ENCODE measurements at places on chromosomes 1 and 21. TPM values are rescaled to one million over a fixed set of nuclear protein-coding genes. Genes with fewer than 3 reads are reported as not detected.
A peak's percentile ranks its signal among the peaks of the same experiment; 100 is the strongest.

Gene TNFRSF18
- total RNA-seq: not detected

DNA sequence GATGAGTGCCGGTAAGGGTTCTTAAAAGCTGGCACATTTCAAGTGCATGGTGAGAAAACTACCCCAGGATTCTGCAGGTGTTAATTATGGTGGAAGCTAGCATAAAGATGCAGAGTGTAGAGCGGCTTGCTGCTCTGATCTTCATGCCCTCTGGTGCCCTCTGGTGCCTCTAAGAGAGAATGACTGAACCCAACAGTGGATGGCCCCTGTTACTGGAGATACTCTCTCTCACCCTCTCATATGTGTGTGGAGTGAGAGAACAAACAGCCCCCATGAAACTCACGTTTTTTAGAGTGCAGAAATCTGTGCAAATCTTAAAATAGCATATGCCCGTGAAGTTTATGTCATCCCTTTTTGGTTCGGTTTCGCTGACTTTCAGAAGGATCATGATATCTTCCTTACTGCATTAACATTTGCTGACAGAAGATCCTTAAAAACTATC lies 90.0 kb downstream of the GRIK1 start:
- no peak for DNase-seq
- H3K27ac ChIP-seq: no peak overlapping the region
- peaks cover 3% of the 10 kb centered on the region for H3K27me3 ChIP-seq
- H3K4me1 ChIP-seq: peaks cover 3% of the 10 kb centered on the region
- no peak overlapping the region for H3K4me3 ChIP-seq

Gene MMP23B
- 4.8 TPM for total RNA-seq

DNA sequence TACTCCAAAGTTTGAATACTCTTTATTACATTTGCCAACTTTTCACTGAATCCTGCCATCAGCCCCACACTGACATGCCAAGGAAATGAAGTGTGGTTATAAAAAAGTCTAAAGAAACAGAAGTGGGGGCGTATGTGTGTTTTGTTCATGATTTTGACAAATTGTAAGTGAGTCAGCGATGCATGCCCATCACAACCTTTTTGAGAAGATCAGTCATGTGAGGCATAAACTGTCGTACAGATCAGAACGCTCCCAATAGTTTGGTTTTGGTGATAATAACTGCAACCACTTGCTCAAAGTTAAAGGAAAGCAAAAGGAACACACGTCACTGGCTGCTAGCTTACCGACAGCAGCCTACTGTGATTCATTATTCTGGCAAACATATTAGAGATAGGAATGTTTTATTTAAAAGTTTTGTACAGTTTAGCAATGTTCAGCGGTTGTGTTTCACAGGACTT lies 95.6 kb downstream of the RGS2 start:
- peaks cover 2% of the 10 kb centered on the region for H3K27me3 ChIP-seq
- H3K27ac ChIP-seq: no peak overlapping the region
- H3K36me3 ChIP-seq: no peaks in the 10 kb centered on the region

- H3K36me3 ChIP-seq: no peaks in the 10 kb centered on the region
- H3K27me3 ChIP-seq: no peaks in the 10 kb centered on the region
- H3K4me3 ChIP-seq: no peak overlapping the region
- H3K4me1 ChIP-seq: no peaks in the 10 kb centered on the region
- no peak overlapping the region for H3K27ac ChIP-seq
These were observed 148.3 kb downstream of the MATN1 start for GRCh38 chr1:30575066-30575465.

DNA sequence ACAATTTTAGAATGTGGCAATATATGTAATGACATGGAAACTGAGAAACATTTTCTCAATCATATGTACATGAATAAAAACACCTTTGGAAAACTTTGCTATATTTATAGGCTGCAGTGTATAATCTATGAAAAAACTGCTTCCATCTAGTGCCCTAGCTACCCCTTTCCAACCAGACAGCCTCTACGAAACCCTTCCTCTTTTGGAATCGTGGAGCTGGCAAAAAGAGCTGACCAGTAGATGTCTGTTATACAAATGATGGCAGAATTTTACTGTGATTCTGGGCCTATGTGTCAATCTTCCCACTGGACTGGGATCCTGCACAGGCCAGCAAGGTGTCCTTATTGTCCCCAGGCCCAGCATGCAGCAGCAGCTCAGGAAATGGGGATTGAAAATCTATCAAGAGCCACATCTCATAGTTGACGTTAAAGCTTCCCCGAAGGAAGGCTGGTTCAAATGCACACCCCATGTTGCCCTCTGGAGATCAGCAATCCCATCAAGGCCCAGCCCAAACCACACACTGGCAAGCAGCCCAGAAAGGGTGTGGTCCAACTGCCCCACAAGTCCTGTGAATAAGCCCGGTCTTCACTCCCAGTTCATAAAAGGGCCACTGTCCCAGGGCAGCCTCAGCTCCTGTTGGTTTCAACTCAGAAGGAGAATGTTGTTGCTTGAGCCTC lies 8.8 kb upstream of the FAM20B start:
- H3K4me1 ChIP-seq: peaks cover 32% of the 10 kb centered on the region
- H3K4me3 ChIP-seq: no peak overlapping the region
- H3K27me3 ChIP-seq: no peaks in the 10 kb centered on the region
- no peaks in the 10 kb centered on the region for H3K36me3 ChIP-seq
- DNase-seq: peak; percentile 93

- DNase-seq: no peak
- no peaks in the 10 kb centered on the region for H3K4me1 ChIP-seq
- H3K27ac ChIP-seq: no peak overlapping the region
- H3K36me3 ChIP-seq: no peaks in the 10 kb centered on the region
- peaks cover 30% of the 10 kb centered on the region for H3K27me3 ChIP-seq
These were observed 36.6 kb downstream of the GJA5 start for GRCh38 chr1:147723691-147724323.

- peak overlapping the region; percentile 97 for H3K27ac ChIP-seq
- no peak overlapping the region for H3K4me3 ChIP-seq
- DNase-seq: no peak
- peaks cover 34% of the 10 kb centered on the region for H3K4me1 ChIP-seq
These were observed 20.2 kb downstream of the DPT start for GRCh38 chr1:168708698-168709404.

Gene OPRD1
- total RNA-seq: 0.27 TPM

Gene ERG
- 11.0 TPM for total RNA-seq

Gene PIK3CD
- 14.6 TPM for total RNA-seq

GRCh38 chr1:21659099-21659923 lies 9.8 kb downstream of the RAP1GAP start:
- H3K36me3 ChIP-seq: no peaks in the 10 kb centered on the region
- H3K27ac ChIP-seq: no peak overlapping the region

DNA sequence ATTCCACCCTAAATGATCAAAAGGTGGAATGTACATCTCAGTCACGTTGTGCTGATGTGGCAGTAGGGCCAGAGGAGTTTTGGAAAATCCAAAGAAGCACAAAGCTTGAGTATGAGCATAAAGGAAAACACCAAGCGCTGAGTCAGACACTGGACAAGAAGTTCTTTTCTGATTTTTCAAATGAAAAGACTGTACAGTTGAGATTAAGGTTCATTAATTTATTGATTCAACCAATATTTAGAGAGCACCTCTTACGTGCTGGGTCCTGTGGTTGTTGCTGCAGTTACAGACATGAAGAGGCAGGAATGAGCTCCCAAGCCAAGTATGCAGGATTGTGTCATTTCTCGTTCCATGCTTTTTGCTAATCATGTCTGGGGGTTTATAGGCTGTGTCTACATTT lies 28.9 kb upstream of the APP start:
- DNase-seq: no peak
- no peak overlapping the region for H3K4me3 ChIP-seq
- H3K4me1 ChIP-seq: no peaks in the 10 kb centered on the region
- H3K27me3 ChIP-seq: peaks cover 9% of the 10 kb centered on the region

Gene RPE65
- total RNA-seq: not detected

- peaks cover 9% of the 10 kb centered on the region for H3K4me1 ChIP-seq
- no peak overlapping the region for H3K4me3 ChIP-seq
- peaks cover 17% of the 10 kb centered on the region for H3K27me3 ChIP-seq
These were observed 24.2 kb upstream of the KLHDC8A start for GRCh38 chr1:205380882-205381281.

GRCh38 chr1:46554236-46554596 lies 2.8 kb upstream of the KNCN start:
- no peak overlapping the region for H3K4me3 ChIP-seq
- peaks cover 9% of the 10 kb centered on the region for H3K36me3 ChIP-seq
- no peak for DNase-seq
- no peak overlapping the region for H3K27ac ChIP-seq

- peaks cover 40% of the 10 kb centered on the region for H3K4me1 ChIP-seq
- H3K4me3 ChIP-seq: no peak overlapping the region
- DNase-seq: no peak
- H3K36me3 ChIP-seq: peaks cover 2% of the 10 kb centered on the region
- H3K27ac ChIP-seq: no peak overlapping the region
These were observed 81.6 kb upstream of the KCNE2 start for GRCh38 chr21:34282223-34282622.

Gene DNASE2B
- not detected for total RNA-seq

- no peak overlapping the region for H3K4me3 ChIP-seq
- H3K4me1 ChIP-seq: peaks cover 13% of the 10 kb centered on the region
- no peak for DNase-seq
- H3K36me3 ChIP-seq: peaks cover 7% of the 10 kb centered on the region
These were observed 48.9 kb upstream of the IVNS1ABP start for GRCh38 chr1:185365951-185366350.

DNA sequence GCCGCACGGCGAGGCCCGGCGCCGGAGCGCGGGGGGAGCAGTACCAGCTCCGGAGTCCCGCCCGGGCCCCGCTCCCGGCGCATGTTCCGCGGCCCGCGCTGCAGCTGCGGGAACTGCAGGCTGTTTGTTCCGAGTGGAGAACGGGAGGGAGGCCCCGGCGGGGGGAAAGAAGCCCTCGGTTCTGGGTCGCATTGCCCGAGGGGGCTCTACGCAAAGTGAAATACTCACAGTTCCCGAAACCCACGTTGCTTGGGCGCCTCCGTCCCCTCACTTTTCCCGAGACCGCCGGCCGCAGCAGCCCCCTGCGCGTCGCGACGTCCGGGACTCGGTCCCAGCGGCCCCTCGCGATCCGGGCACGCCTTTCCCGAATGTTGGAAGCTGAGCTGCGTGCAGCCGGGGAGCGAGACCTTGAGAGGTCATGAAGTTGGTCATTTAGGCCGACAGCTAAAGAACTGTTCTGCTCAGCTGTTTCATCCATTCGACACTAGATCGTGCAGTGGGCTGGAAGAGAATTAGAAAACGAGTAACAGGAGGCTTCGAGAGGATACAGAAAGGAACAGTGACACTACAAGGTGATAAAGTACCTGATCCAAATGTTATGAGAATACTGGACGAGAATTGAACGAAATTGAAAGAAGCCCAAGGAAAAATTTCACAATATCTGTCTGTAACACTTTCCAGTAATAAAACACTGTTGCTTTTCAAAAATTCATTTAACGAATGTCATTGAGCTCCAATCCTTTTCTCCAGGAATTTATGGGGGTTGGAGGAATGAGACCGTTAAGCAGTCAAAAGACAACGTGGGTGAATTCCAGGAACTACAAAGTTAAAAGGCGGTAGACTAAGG lies 657 bp upstream of the LIN9 start:
- H3K27ac ChIP-seq: peak overlapping the region; percentile 15

GRCh38 chr1:228827019-228827418 lies 91.7 kb downstream of the RHOU start:
- peaks cover 12% of the 10 kb centered on the region for H3K27me3 ChIP-seq
- H3K4me1 ChIP-seq: peaks cover 13% of the 10 kb centered on the region
- H3K27ac ChIP-seq: no peak overlapping the region
- no peak overlapping the region for H3K4me3 ChIP-seq

DNA sequence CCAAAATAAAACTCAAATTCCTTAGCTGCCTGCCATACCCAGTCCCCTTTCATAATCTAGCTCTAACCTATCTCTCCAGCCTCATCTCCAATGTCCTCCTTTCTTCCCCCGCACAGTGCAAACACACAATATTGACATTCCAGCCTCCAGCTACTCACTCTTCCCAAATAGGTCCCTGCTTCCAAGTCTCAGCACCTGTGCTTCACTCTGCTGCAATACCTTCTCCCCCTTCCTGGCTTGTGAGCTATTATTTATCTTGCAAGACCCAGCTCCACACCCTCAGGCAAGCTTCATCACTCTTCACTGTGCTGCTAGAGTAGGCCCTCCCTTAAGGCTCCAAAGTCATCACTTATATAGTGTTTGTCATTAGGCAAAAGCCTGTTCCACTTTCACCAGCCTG lies 9.7 kb downstream of the PLPP3 start:
- H3K4me3 ChIP-seq: no peak overlapping the region
- H3K27ac ChIP-seq: no peak overlapping the region
- no peaks in the 10 kb centered on the region for H3K27me3 ChIP-seq
- H3K4me1 ChIP-seq: peaks cover 80% of the 10 kb centered on the region

DNA sequence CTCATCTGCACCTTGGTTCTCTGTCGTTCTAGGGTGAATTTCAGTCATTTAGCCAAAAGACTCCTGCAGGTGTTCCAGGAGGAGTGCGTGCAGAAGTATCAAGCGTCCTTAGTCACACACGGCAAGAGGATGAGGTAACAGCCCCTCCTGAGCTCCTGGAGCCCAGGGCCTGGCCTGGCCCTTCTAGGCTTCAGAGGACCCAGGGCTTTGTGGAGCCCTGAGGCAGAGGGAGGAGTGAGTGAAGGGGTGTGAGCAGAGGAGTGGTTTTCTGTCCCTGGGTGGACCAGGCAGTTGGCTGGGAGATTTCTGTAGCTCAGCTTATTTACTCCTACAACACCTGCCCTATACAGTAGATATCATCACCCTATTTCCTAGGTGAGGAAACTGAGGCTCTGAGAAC lies 15.7 kb upstream of the RASSF5 start:
- peaks cover 9% of the 10 kb centered on the region for H3K36me3 ChIP-seq
- H3K4me1 ChIP-seq: peaks cover 19% of the 10 kb centered on the region
- no peak overlapping the region for H3K4me3 ChIP-seq
- DNase-seq: no peak
- no peak overlapping the region for H3K27ac ChIP-seq
- H3K27me3 ChIP-seq: no peaks in the 10 kb centered on the region

Measured in osteocyte (in vitro differentiated cells).